ENCODE measurements at places on chromosomes 16 and 17. TPM values are rescaled to one million over a fixed set of nuclear protein-coding genes. Genes with fewer than 3 reads are reported as not detected.

DNA sequence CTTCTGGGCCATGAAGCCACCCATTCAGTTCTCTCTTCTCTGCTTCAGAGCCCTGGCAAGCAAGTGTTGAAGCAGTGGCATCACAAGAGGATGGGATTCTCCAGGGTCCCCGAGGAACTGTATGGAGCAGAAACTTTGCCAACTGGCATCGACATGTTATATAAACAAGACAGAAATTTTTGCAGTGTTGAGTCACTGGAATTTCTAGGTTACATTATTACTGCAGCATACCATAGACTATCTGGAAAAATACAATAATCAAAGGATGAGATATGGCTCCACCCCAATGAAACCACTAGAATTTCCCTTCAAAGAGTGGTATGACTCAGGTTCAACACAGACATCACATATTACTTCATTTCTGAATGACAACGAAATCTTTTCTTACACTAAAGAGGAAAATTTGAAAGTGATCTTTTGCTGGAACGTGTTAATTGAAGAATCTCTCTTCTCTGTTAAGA lies 343.0 kb upstream of the DYNLRB2 start:
- no peak for DNase-seq

DNA sequence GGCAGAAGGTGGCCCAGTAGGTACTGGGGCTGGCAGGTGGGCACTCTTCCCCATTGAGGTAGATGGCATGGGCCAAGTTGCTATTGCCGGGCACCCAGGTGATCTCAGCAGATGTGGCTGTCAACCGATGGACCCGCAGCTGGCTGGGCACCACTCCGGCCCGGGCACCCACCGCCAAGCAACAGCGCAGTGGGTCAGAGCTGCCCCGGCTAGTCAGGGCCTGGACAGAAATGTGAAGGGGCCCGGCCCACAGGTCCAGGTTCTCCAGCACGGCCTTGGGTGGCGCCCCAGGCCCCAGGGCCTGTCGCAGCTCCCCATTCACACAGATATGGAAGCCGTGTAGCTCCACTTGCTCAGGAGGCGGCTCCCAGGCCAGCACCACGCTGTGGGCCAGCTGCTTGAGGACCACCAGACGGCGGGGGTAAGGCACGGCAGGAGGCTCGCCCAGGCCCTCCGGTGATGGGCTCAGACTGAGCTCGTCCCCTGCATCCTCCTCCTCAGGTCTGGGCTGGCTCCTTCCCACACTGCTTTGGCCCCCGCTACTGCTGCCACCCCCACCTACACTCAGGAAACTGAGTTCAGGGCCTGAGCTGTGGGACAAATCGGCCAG lies 16.5 kb downstream of the TSPOAP1 start:
- DNase-seq = peak; percentile 7

DNA sequence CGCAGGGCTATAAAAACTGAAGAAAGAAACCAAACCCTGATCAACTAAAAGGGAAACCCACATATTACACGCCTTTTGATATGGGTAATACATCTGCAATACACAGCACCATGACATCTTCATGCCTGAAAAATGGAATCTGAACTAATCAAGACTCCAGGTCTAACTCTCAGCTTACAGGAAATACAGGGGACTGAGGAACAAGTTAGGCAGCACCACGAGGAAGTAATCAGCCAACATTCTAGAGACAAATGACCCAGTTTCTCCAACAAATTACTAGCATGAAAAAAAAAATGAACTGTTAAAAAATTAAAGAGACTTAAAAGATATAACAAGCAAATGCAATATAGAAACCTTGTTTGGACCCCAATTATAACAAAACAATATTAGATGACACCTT lies 9.1 kb downstream of the SLC39A11 start:
- no peak for DNase-seq

DNA sequence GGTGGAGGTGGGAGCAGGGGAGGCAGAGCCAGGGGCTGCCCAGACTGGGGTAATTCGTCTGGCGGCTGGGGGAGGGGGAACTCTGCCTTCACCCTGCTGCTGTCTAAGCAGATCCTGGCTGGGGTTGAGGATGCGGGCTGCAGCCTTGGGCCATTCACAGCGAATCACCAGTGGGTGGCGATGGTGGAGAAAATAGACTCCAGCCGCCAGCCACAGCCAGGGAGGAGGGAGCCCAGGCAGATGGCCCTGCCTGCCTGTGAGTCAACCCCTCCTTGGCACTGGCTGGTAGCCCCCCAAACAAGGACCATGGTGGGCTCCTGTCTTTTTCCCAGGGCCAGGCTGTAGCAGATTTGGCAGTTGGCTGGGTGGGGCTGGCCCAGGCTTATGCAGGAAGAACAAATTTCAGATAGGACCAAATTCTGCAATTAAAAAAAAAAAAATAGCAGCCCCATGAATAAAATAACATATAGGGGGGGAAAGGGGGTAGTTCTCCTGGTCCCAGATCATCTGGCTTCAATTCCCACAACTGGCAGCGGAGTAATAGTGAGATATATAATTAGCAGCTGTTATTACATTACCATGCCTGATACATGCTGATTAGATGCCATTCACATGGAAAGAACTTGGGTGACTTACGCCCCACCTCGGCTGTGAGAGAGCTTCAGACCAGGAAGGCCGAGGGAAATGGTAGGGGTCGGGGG lies 41.5 kb upstream of the CDH5 start:
- DNase-seq = no peak

The KIF2B gene
- total RNA-seq = not detected

GRCh38 chr17:7835814-7836595 lies 2.0 kb downstream of the KDM6B start:
- DNase-seq = no peak

Measured in B cell (primary cell).